ENCODE measurements at places on chromosomes 6 and 20.

GRCh38 chr6:51292659-51293058 lies 474.0 kb downstream of the TFAP2B start:
- DNase-seq: peak; percentile 83

DNA sequence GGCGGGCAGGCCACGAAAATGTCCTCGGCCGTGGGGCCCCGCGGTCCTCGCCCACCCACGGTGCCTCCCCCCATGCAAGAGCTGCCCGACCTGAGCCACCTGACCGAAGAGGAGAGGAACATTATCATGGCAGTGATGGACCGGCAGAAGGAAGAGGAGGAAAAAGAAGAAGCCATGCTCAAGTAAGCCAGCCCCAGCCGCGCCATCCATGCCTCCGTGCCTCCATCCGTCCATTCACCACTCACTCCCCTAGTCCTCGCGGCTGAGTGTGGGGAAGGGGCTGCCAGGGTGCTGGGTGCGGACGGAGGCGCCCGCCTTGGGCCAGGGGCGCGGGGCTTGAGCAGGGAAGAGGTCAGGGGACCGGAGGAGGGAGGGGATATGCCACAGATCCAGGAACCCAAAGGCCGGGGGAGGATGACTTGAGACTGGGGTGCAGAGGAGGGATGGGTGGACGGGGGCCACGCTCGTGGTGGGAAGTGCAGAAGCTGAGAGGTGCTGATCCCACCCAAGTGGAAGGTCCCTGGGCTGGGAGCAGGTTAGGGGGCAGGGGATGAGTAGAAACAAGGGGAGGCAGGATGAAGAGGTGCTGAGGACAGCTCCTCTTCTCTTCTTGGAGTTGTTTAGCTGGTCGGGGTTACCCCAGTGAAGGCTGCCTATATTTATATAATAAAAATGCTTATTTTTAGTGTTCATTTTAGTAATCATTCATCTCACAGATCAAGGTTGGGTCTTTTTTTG lies 825 bp downstream of the RIMS1 start:
- no peak for DNase-seq

- no peak for DNase-seq
These were observed 1.9 kb upstream of the ZNF831 start for GRCh38 chr20:59161721-59162120.

DNA sequence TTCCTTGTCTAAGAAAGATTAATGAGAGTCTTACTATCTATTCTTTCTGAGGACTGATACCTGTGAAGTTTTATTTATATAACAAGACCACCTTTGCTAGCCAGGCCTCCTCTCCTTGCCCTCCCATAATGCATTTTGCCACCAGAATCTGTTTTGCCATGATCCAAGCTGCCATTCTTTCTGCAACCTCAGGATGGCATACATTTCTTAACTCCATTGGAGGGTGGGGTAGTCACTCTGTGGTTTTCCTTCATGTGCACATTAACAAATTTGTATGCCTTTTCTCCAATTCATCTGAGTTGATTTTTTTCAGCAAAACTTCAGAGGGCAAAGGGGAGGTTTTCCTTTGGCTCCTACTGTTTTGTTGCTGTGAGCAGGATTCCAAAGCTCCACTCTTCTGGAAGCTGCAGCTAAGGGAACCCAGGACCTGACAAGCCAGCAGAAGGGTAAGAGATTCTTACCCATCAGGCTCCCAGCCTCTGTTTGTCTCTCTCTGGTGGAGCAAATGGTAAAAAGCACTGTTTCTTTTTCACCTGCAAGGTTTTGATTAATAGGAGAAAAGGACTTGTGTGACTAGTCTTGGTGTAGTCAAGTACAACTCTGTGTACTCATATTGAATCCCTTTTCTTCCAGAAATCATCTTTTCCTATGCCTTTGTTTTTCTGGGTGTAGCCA lies 26.2 kb upstream of the ENPP4 start:
- DNase-seq: no peak

DNA sequence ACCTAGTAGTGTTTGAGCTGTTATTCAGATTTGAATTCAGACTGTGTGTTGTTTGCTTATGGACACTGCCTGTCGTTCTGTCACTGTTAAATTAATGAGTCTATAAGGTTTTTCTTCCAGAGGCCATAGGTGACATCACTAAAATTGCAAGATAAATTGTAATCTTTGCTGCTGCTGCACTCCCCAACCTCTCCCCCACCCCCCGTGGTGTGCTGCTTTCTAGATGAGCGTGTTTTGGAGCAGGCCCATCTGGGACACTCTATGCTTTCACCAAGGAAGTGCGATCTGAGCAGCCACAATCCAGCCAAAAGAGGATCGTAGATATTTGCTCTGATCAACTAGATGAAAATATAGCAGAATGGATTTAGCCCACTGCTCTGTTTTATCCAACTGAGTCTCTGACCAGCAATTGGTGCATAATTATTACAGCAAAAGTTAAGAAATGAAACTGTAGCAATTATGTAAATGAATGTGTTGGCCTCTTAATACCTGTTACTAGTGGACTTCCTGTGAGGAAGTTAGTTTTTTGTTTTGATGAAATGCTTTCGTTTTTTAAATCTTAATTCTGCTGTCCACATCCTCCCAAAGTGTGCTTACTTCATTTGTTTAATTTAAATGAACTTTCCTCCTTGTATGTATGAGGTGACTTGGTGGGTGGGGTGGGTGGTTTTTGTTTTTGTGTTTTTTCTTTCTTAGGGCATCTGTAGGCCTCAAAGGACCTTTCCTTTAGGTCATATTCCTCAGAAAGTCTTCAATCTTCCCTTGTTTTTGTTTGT lies 58.1 kb downstream of the RPRD1B start:
- peak; percentile 32 for DNase-seq

Data from fibroblast of skin of scalp (primary cell).